ENCODE measurements at places on chromosomes 2 and 18.

GRCh38 chr2:219844401-219845091 is 217.1 kb downstream of the SLC4A3 start:
- no peak for DNase-seq

DNA sequence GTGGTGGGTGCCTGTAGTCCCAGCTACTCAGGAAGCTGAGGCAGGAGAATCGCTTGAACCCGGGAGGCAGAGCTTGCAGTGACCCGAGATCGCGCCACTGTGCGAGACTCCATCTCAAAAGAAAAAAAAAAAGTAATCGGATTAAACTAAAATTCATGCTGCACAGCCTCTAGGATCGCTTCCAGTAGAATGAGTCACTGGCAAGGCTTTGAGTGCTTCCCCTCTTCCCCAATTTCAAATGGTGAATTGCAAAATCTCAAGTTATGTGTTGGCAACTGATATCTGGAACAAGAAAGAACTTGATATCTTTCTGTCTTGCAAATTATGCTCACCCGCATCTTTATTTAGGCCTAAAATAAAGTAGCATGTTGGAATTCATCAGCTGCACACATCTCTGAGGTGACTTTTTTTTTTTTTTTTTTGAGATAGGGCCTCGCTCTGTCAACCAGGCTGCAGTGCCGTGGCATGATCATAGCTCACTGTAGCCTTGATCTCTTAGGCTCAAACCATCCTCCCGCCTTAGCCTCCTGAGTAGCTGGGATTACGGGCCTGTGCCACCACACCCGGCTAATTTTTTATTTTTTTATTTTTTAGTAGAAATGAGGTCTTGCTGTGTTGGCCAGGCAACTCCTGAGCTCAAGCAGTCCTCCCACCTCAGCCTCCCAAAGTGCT is 12.7 kb downstream of the TTC39C start:
- no peak for DNase-seq

DNA sequence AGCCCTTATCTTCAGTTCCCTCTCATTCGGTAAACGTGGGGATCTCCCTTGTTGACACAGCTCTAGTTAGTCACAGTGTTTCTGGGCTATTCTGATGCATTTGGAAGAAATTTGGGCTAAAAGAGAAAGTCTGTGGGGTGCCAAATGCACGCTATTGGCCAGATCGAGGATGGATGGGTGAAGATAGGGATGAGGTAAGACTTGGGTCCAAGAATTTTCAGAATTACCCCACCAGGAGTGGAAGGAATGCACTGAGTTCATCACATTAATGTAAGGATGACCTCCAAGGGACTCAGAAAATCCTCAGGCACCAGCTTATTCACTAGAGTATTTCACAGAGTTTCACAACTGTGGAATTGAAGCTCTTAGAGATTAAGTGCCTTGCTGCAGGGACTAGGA is 49.3 kb downstream of the NRP2 start:
- DNase-seq: no peak

- no peak for DNase-seq
Observed at GRCh38 chr2:217362710-217363109, 502.8 kb upstream of the TNP1 start.

DNA sequence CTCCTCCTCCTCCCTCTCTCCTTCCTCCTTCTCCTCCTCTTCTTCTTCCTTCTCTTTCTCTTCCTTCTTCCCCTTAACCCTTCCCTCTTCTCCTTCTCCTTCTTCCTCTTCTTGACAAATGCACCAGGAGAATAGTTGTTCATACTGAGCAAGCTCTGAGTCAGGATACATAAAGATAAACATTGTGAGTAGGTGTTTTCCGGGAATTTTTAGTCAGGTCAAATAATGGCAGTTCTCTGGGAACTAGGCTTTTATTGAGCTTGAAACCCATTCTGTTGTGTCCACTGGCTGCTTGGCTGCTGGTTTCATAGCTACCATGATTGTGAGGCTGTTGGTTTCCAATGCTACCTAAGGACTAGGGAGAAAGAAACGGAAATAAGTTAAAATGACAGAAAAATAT is 1144.7 kb upstream of the DDX18 start:
- no peak for DNase-seq

DNA sequence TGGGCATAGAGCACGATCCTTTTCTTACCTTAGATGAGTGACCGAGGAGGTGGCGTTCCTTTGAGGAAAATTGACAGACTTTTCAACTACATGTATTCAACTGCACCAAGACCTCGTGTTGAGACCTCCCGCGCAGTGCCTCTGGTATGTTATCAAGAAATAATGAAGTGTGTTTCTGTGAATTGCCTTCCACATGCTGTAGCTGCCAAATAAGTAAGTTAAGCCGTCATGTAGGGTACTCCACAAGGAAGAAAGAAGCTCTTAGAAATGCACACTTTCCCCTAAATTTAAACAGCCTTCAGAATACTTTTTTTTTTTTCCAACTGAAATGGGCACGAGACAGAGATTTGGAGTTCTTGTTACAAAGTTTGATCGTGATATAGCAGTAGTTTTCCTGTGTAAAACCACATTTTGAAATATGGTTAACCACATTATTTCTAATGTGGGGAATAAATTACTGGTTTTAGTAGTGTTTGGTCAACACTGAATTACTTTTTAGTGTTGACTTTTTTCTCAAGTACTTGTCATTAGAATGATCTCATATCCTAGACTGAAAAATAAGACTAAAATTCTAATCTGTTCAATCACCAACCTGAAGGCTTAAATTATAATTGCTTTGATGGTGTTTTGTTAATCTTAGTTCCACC is 30.5 kb downstream of the PDK1 start:
- peak; percentile 52 for DNase-seq

- DNase-seq: no peak
Observed at GRCh38 chr18:39481281-39481680, 1915.7 kb upstream of the CELF4 start.

- no peak for DNase-seq
Observed at GRCh38 chr2:83055376-83056010, 1403.6 kb downstream of the SUCLG1 start.

GRCh38 chr2:118609138-118609537 is 238.3 kb downstream of the EN1 start:
- no peak for DNase-seq

GRCh38 chr18:501406-501714 is 859 bp upstream of the COLEC12 start:
- no peak for DNase-seq

DNA sequence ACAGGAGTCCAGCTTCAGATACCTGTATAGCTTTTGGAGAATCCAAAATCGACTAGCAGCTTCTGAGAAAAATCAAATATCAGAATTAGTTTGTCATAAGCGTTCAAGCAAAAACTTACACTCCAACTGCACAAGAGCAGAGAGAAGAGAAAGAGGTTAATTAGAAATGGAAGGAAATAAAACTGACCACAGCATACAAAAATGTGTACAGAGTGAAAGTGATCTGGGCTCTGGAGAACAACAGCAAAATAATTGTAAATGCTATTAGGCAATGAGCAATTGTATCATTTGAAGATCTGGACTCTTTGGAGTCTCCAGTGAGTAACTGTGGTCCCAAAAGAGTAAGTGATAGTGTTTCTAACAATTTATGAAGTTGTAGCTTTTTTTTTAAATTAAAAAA is 867.3 kb downstream of the TRIB2 start:
- DNase-seq: no peak

- no peak for DNase-seq
Observed at GRCh38 chr2:228615496-228615895, 434.0 kb upstream of the SPHKAP start.

DNA sequence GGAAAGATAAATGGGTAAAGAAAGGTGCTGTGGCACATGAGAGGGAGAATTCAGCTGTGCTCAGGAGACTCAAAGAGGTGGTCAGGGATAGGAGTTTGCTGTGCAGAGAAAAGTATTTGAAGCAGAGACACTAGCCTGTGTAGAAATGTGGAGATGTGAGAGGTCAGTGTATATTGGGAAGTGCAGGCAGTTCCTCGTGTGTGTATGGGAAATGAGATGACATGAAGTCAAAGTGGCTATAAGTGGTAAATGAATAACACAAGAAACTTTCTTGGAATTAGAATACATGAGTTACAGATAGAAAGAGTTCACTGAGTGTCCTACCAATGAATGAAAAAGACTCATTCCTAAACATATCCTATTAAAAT is 11.6 kb downstream of the MAP3K20 start:
- DNase-seq: no peak

- no peak for DNase-seq
Observed at GRCh38 chr2:19000776-19001175, 357.6 kb downstream of the OSR1 start.

DNA sequence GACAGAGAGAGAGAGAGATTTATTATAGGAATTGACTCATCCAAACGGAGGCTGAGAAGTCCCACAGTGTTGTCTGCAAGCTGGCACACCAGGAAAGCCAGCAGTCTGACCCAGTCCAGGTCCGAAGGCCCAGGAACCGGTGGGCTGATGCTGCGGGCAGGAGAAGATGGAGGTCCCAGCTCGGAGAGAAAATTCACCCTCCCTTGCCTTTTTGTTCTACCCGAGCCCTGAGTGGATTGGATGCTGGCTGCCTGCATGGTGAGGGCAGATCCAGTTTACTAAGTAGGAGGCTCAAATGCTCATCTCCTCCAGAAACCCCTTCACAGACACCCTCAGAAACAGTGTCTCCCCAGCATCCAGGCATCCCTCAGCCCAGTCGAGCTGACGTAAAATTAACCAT is 22.2 kb upstream of the STK25 start:
- no peak for DNase-seq

- no peak for DNase-seq
Observed at GRCh38 chr2:44883356-44883755, 58.1 kb upstream of the SIX3 start.

DNA sequence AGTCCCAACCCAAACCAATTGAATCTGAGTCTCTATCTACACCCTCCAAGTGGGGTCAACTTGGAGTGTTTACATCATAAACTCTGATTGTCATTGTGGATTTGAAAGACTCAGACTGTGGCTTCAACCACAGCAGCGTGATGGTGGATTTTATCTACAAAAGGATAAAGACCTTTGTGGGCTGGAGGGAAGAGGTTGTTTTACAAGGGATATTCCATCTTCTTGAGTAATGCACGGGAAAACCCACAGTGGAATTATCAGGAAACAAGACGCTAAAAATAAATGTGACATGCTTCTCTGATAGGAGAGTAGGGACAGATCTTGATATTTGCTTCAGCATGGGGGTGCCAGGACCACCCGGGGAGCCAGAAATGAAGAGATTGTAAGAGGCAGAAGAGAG is 93.5 kb downstream of the LPIN1 start:
- DNase-seq: no peak

DNA sequence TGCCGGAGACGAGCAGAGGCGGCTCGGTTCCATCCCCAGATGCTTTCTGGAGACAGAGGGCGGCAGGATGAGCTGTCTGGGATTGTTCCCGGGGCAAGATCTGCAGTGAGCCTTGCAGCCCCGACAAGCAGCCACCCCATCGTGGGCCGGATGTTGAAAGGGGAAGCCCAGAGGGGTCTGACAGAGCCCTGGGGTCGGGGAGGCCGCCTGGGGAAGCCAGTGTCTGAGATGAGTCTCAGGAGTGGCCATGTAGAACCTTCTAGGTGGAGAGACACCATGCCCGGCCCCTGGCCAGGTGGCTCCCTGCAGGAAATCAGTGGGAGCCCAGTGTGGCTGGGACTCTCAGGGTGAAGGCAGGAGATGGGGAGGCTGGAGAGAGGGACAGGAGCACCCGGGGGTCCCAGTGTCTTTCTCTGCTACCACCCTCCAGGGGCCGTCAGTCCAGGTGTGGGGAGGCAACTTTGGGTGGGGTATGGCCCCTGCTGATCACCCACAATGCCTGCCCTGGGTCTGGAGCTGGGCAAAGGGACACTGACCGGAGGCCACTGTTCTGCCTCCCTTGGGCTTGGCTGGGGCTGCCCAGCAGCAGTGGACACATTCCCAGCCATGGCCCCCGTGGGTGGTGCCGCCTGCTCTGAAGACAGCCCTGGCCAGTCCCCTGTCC is 128.3 kb upstream of the HS6ST1 start:
- no peak for DNase-seq

DNA sequence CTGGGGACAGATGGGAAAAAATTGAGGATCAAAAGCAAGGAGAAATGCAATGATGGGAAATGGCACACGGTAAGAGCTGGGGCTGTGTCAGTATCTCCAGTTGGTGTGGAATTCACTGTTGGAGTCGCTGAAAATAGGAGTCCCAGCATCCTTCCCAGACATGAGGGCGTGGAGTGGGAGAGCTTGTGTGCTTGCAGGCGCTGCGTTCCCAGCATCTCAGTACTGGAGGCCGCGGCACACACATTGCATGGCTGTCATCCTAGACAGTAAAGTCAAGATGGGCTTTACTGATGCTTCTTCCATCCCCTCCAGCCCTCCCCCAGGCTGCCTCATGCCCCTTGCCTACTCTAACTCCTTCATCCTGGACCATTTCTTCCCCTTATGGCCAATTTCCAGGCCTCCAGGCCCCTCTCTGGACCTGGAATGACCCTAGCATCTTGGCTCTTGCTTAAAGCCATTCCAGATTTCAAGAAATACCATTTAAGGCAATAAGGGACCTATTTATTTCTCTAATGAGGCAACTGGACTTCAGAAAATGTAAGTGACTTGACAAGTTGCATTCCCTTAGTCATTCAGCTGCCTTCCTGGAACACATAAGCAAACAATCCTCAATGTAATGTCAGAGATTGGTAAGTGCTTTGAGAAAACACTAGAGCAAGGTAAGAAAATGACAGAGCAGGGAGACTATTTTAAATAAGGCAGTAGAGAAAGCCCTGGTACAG is 70.5 kb upstream of the TTC39C start:
- no peak for DNase-seq

- DNase-seq: no peak
Observed at GRCh38 chr2:39534095-39534711, 97.1 kb upstream of the MAP4K3 start.

All from SK-N-MC (cell line).